Pons (tissue), 1 donor: ENCODE measurements at places on chromosomes 1 and 21.

GRCh38 chr1:109985247-109986053 is 885 bp downstream of the AHCYL1 start:
- DNase-seq: no peak

- no peak for DNase-seq
These were observed 3.5 kb upstream of the PRAMEF12 start for GRCh38 chr1:12769976-12770505.

- DNase-seq: no peak
These were observed at the start of gene TNFRSF18 for GRCh38 chr1:1206376-1206965. Gene TNFRSF18, minus strand, starts transcription at chr1:1206592. Its CDS starts 21 bp downstream, at chr1:1206571.

- DNase-seq: no peak
These were observed 14.2 kb upstream of the ZNF496 start for GRCh38 chr1:247345881-247346280.

DNA sequence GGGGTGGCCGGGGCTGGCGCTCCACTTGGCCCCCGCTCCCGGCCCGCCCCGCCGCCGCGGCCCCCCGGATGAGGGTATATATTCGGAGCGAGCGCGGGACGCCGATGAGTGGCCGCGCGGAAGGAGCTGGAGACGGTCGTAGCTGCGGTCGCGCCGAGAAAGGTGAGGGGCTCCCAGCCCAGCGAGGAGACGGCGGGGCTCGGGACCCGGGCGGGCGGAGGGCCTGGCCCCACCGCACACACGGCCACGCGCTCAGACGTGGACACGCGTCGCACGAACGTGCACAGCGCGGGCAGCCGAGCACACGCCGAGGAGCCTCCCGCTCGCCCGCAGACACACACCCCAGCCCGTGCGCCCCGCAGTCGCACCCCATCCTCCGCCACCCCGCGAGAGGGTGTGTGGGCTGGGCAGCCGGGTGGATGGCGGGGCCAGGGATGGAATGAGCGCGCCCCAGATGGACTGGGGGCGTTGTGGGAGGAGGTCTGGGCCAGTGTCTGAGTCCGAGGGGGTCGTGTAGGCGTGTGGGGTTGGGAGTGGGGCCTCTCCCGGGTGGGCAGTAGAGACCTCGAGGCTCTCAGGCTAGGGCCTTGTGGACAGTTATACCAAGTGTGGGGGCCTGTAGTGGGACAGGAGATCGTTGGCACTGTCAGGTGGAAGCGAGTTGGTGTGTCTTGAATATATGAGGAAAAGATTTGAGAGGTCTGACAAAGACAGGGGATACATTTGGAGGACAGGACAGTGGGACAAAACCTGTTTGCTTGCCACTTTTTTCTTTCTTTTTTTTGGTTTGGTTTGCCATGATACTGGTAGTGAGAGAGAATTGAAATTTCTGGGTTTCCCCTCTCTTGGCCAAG is at the start of gene UAP1:
TSS of gene UAP1 (plus strand) at position 107 of the 854 bp plus-strand sequence. CDS start 4,347 bp downstream, outside the sequence.
- DNase-seq: peak; percentile 26

DNA sequence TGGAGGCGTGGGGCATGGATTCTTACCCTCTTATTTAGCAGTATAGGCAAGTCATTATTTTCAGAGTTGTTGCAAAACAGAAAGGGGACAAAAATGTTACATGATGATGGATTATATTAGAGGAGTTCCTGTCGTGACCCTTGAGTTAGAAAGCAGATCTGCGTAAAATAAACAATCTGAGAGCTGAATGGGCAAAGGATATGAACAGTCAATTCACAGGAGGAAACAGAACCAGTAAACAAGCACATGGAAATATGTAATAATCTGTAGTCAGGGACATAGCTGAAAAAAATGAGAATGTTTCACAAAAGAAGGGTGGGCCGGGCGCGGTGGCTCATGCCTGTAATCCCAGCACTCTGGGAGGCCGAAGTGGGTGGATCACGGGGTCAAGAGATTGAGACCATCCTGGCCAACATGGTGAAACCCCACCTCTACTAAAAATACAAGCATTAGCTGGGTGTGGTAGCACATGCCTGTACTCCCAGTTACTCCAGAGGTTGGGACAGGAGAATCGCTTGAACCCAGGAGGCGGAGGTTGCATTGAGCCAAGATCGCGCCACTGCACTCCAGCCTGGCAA is 20.9 kb downstream of the RCAN1 start:
- DNase-seq: no peak

- no peak for DNase-seq
These were observed 204.4 kb downstream of the SLC35F3 start for GRCh38 chr1:234108921-234109320.

DNA sequence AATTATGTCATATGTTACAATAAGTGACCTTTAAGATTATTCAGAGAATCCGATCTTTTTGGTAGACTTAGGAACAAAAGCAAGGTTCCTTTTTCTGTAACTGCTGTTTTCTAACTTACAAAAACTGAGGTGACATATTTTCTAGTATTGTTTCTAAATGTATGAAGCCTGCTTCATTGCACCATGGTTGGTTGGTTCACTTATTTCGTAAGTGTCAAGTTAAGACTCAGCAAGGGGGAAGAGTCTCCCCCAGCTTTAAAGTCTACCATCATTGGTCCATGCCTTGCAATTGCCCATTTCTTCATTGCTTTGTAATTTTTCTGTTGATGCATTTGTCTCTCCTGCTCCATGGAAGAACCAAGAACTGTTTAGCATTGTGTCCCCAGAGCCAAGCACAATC is 136.9 kb downstream of the DISC1 start:
- DNase-seq: no peak

- no peak for DNase-seq
These were observed 60.5 kb upstream of the KIAA1614 start for GRCh38 chr1:180851995-180852887.

DNA sequence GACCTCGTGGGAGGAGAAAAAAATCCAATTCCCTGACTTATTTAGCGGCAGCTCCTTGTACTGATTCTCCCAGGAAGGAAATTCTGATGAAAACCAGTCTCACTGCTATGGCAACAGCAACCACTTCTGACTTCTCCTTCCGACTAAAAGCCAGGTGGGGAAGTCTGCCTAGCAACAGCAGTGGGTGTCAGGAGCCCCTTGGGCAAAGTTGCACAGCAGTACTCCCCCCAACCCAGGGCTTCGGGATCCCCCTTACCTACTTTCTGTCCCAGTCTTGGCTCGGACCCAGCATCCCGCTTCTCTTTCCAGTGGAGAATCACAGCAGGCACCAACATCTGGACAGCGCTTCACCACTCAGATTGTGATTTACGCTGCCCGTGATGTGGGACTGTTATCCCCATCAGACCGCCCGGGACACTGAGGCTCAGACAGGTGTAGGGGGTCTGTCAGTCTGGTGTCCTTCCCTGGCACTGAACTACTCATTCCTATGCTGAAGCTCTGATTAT is 24.6 kb downstream of the NKAIN1 start:
- no peak for DNase-seq

- DNase-seq: no peak
These were observed 2.1 kb upstream of the LCE2B start for GRCh38 chr1:152683846-152684245.

DNA sequence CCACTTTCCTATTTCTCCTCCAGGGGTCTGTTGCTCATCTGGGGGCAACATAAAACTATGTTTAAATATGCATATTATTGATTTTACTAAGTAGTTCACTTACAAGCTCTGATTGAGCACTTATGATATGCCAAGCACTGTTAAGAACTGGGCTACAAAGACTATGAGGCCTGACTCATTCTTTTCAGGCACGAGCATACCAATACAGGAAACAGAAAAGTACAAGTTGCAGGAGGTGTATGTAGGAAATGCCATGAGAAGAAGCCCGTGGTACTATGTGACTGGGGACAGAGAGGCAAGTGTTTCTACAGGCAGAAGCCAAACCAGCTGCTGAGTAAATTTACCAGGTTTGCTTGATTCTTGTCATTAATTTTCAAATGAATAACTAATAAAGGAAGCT is 120.4 kb upstream of the PTGFR start:
- no peak for DNase-seq

DNA sequence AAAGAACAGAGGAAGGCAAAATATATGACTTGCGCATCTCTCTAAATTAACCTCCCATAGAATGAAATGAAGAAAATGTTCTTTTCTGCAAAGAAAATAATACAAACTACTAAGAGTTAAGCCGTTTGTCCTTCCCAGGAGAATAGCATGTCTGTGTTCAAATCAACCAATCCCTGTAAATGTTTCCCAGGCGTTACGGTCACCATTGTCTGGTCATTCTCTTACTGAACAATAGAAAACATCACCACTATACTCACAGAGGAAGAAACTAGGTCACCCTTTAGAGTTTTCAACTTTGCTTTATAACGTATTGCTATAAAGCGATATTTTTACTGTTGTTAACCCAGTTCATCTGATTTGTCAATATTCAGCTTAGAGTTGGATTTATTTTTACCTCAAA is 34.1 kb downstream of the COL11A1 start:
- DNase-seq: peak; percentile 85

DNA sequence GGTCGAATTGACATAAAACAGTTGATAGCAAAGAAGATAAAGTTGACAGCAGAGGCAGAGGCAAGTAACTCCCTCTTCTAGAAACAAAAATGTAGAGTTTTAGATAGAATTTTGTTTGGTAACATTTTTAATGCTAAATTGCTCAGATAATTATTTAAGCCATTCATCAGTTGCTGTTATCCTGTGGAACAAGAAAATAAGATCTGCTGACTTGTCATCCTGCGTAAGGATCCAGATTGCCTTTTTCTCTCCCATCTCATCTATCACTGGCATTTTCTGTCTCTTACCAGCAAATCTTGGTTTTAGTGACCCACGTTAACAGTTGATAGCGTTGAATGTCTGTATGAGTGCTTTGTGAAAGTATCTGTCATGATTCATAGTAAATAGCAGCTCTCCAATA is 29.8 kb downstream of the SOAT1 start:
- no peak for DNase-seq

- DNase-seq: no peak
These were observed 109.7 kb downstream of the PPIAL4G start for GRCh38 chr1:148373192-148373925.

DNA sequence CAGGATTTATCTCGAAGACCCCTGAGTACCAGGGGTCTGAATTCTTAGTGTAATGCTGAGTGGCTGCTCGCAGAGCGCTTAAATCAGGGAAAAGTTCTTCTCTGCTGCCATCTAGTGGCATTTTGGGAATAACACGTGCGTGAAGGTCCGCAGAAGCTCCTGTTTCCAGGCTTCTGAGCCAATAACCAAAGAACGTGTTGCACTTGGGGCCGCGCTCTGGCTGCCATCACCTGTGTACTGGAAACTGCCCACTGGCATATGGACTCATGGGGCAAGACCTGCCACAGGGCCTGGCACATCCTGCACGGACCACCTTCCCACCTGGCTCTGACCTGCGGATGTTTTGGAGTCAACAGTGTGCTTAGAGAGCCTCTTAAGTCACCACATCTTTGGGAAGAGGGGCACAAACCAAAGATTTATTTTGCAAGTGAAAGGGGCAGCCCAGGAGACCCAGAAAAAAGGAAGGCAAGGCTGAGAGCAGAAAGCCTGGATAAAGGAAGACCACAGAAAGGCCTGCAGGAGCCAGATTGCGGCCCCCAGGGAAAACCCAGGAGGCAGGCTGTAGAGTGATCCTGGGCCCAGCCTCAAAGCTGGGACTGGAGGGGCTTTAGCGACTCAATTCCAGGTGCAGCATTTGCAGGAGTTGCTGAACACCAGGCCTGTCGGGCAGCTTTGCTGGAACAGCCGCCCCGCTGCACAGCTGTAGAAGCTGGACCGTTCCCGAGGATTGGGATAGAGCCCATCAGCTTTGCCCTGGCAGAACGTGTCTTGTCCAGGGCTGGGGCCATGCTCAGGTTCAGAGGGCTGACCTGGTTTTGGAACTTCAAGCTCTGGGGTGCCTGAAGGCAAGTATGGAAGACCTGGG is 13.0 kb downstream of the CHIT1 start:
- DNase-seq: peak; percentile 75

- no peak for DNase-seq
These were observed 62.2 kb upstream of the SLC44A3 start for GRCh38 chr1:94757931-94758330.

DNA sequence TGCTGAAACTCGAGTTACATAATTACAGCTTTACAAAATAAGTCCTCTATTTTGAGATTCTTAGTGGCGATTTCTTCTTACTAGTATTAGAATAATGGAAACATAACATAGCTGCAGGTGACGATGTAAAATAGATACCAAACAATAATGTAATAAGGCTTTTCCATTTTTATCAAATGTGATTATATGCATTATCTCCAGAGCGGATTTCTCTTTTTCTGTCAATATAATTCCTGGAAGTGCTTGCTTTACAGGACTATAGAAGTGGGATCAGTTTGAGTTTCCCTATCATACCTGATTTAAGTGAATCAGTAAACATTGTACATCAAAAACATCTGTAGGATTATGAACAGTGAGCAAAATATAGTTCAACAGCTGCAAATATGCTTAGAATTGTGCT is 442.5 kb downstream of the NEGR1 start:
- DNase-seq: no peak

DNA sequence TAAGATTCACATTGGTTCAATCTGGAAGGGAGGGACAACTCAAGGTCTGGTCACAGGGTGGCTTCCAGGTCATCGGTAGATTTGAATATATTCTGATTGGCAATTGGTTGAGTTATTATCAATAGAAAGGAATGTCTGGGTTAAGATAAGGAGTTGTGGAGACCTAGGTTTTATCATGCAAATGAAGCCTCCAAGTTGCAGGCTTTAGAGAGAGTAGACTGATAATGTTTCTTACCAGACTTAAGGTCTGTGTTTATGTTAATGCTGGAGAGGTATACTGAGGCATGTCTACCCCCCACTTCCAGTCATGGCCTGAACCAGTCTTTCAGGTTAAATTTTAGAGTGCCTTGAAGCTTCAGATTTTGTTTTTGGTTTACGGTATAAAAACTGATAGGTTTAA is 29.7 kb downstream of the USP25 start:
- DNase-seq: no peak

DNA sequence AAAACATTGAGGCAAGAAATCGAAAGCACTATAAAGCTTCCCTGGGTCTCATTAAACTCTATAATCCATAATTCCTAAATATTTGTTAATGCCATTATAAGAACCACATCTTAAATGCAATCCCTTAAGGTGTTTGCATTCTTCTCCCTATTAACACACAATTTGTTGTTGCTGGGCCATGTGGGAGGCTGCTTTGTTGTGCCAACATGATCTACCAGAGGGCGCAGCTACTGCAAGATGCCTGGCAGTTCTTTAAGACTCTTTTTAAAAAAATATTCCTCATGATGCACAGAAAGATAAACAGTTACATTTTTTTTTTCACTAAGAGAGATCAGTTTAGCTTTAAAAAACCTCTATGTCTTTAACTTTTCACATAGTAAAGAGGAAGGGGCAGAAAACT is 39.0 kb upstream of the BCAS2 start:
- no peak for DNase-seq

DNA sequence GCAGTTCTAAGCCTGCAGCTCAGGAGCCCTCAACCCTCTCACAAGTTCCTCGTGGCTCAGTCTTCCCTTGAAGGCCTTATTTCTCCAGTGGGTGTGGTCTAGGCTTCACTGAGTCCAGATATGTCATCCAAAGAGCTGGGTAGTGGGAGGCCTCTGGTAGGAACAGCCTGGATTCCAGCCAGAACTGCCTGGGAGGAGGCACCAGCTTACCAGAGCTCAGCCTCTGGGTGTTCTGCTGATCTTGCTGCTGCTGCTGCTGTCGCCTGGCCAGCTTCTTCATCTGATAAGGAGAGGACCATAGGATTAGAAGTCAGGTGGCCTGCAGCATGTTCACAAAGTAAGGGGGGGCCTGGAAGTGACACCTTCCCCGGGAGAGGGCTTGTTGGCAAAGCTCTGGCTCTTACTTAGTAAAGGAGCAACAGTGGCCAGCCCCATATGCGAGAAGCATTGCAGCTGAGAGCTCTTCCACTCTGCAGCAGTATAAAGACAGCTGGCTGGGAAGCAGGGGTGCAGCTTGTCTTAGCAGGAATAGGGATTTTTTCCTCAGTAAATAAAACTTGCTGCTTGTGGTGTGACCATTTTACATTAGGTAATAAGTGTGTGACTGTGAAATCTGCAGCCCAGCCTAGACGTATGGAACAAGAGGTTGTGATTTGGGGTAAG is 148.5 kb downstream of the LMX1A start:
- DNase-seq: no peak
